ENCODE measurements at places on chromosomes 2 and 18.

DNA sequence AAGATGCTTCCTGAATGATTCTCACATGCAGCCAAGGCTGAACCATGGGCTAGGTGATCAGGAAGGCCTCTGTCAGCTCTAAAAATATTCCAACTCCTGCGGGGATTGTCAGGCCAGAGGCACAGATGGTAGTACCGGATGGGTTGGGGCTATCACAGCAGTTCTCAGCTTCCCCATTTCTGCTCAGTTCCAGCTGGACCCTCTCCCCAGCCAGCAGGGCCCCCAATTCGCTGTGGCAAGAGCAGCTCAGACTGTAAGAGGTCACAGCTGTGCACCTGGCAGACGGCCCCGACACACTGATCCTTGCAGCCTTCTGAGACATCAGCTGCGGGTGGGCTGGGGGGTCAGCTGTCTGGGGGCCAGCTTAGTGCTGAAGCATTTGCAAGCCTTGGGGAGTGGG is 43.6 kb upstream of the TCF7L1 start:
- H3K36me3 ChIP-seq = no peaks in the 10 kb centered on the region
- peaks cover 10% of the 10 kb centered on the region for H3K27me3 ChIP-seq
- no peak for DNase-seq
- H3K4me3 ChIP-seq = no peak overlapping the region
- H3K27ac ChIP-seq = no peak overlapping the region

DNA sequence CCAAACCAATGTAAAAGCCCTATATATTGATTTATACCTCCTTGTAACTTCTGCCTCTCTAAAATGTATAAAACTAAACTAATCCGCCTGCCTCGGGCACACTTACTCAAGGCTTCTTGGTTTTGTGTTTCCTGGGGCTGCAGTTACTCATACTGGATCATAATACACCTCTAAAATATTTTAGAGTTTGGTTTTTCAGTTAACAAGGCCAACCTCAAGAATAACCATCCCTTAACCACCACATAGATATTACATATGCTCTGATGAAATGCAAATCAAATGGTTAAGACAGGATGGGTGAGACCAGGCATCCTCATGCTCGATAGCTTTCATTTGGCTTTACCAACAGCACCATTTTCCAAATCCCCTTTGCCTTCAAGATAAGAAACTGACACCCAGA is 46.4 kb downstream of the UXS1 start:
- H3K27me3 ChIP-seq = no peaks in the 10 kb centered on the region
- no peak overlapping the region for H3K27ac ChIP-seq
- DNase-seq = no peak
- H3K4me1 ChIP-seq = no peaks in the 10 kb centered on the region

DNA sequence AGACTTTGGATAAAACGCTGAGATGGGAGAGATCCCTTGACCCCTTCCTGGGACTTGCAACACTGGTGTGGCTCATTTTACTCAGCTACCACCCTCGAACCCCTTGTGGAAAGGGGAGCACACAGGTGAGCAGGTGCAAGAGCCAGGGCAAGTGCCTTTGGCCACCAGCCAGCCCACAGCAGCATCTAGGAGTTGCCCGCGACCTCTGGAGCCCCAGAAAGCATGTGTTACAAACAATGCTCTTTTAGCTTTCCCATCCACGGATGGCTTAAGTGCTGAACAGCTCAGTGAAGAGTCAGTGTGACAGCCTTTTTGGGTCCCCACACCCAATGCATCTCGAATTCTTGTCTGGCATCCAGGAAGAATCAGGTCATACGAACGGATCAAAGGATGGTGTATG is 197.8 kb downstream of the MEMO1 start:
- no peak overlapping the region for H3K27ac ChIP-seq
- H3K4me3 ChIP-seq = no peak overlapping the region
- H3K27me3 ChIP-seq = no peaks in the 10 kb centered on the region

DNA sequence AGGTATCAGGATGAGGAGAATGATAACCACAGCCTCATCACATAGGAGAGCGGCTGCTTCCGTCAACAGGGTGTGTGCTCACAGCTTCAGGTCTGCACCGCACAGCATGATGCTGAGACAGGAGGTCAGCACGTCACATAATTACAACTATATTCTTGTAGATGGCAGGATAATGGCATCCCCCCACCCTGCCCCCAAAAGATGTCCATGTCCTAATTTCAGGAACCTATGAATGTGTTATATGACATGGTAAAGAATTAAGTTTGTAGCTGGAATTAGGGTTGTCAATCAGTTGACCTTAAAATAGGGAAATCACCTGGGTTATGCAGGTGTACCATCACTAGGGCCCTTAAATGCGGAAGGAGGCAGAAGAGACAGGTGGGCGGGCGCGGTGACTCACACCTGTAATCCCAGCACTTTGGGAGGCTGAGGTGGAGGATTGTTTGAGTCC is 73.9 kb downstream of the ARL4C start:
- DNase-seq = no peak
- H3K27me3 ChIP-seq = no peaks in the 10 kb centered on the region
- no peak overlapping the region for H3K4me3 ChIP-seq
- H3K36me3 ChIP-seq = no peaks in the 10 kb centered on the region
- no peak overlapping the region for H3K27ac ChIP-seq
- peaks cover 25% of the 10 kb centered on the region for H3K4me1 ChIP-seq

DNA sequence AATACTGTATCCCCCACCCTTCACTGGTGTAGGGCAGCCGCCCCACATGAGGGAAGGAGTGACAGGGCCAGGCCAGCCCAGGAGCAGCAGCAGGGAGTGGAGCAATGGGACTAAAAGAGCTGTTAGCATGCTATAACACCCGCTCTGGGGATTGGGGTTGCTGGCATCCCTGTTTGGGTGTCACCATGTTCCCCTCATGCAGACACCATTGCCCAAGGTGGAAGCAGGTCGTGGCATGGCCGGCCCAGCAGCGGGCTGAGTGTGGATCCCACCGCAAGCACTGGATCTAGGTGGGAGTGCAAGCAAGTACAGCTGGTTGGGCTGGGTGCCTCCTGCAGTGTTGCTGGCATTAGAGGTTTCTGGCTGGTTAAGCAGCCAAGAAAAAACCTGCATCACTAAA is 3.3 kb upstream of the SULT6B1 start:
- no peak for DNase-seq
- no peaks in the 10 kb centered on the region for H3K36me3 ChIP-seq
- H3K27ac ChIP-seq = no peak overlapping the region

DNA sequence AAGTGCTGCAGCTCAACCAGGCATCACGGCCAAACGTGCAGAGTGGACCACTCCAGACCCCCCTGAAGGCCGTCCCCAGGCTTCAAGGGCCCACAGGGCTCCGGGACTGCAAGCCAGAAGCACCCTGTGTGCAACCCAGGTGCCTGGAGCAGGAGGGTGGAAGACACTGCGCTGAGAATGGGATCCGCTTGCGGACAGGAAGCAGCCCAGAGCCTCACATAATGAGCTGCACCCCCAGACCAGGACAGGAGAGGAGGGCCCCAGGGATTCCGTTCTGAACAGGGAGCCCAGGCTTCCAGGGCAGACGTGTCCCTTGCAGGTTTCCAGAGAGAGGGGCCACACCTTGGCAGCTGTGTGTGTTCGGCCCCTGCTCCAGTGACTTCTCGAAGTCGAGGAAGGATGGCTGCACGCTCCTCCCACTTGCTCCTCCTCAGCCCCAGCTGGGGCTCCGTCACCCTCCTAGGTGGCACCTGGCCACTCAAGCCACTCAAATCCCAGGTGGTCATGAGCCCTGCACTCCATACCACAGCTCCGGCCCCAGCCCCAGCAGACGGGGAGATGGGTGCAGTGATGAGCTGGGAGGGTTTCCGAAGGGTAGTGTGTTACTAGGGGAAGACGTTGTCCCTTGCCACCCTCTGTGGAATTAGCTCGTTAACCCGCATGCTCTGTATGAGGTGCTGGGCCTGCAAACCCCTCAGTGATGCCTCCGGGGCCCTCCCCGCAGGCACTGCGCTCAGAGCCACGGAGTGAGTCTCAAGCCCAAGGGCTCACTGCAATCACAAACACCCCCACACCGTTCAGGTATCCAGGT is 79.2 kb downstream of the NDUFA10 start:
- H3K27me3 ChIP-seq = no peaks in the 10 kb centered on the region
- no peak overlapping the region for H3K27ac ChIP-seq
- no peak overlapping the region for H3K4me3 ChIP-seq

- no peak overlapping the region for H3K4me3 ChIP-seq
- H3K27me3 ChIP-seq = no peaks in the 10 kb centered on the region
- DNase-seq = no peak
- no peaks in the 10 kb centered on the region for H3K4me1 ChIP-seq
Measured at GRCh38 chr2:34337735-34338134, 738.6 kb upstream of the FAM98A start.

DNA sequence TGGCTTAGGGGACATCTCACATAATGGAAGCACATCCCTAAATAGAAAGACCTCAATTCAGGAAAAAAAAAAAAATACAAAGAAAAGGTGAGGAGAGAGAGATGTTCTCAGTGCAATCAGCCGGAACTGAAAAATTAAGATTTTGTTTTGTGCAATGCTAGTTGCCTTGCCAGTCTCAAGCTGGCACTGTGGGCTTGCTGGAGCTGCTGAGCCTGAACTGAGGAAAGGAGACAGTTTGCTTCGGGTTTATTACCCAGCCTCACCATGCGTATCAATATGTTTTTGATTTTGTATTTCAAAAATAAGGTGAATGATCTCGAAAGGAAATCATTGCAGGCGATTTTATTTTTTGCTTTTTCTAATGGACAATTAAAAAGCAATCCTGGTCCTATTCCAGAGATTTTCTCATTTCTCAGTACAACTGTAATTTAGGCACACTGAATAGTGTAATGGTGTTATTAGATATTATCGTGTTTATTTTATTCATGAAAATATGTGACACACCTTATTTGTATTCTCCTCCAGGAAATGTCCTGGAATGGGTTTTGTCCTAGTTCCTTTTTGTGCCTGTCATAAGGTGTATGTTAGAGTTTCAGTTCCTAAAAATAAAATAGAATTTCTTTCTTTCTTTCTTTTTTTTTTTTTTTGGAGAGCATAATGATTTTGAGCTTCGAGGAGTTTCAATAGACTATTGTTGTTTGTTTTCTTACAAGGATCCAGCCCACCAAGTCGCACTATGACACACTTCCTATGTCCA is 72.8 kb upstream of the ZEB2 start:
- H3K27ac ChIP-seq = no peak overlapping the region
- H3K4me3 ChIP-seq = no peak overlapping the region
- DNase-seq = no peak
- H3K4me1 ChIP-seq = peaks cover 4% of the 10 kb centered on the region
- H3K27me3 ChIP-seq = no peaks in the 10 kb centered on the region
- H3K36me3 ChIP-seq = no peaks in the 10 kb centered on the region

GRCh38 chr2:5617796-5618195 is 74.4 kb upstream of the SOX11 start:
- no peak overlapping the region for H3K4me3 ChIP-seq
- H3K36me3 ChIP-seq = no peaks in the 10 kb centered on the region
- H3K27ac ChIP-seq = no peak overlapping the region
- no peak for DNase-seq
- no peaks in the 10 kb centered on the region for H3K27me3 ChIP-seq

DNA sequence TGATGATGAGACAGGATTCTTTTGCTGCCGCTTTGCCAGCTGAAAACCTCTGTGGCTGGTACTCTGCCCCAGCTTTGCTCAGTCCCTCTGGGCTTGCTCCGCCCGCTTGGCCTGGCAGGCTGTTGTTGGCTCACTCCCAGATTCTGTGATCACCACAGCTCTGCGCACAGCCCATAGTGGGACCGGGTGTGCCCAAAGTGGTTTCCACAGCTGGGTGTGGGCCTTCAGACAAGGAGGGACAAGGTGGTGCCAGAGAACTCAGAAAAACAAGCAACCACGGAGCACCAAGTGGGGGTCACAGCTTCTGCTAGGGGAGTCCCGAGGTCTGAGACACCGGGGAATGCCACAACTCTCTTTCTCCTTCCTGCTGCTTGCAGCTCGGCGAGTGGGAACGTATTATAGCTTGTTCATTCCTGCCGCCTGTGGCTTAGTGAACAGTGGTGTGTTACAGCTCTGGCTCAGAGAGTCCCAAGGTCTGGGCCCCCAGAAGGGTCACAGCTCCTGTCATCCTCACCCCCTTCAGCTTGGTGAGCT is 9.2 kb upstream of the KYNU start:
- peak overlapping the region; percentile 82 for H3K27ac ChIP-seq
- peak; percentile 87 for DNase-seq
- no peaks in the 10 kb centered on the region for H3K27me3 ChIP-seq
- H3K4me3 ChIP-seq = peak overlapping the region; percentile 7

GRCh38 chr2:221064880-221065279 is 507.2 kb downstream of the EPHA4 start:
- DNase-seq = no peak
- H3K36me3 ChIP-seq = no peaks in the 10 kb centered on the region
- no peaks in the 10 kb centered on the region for H3K4me1 ChIP-seq
- H3K27me3 ChIP-seq = no peaks in the 10 kb centered on the region
- no peak overlapping the region for H3K4me3 ChIP-seq
- no peak overlapping the region for H3K27ac ChIP-seq

- no peak overlapping the region for H3K27ac ChIP-seq
- peaks cover 10% of the 10 kb centered on the region for H3K4me1 ChIP-seq
- no peaks in the 10 kb centered on the region for H3K27me3 ChIP-seq
Measured at GRCh38 chr2:54285451-54285850, 29.4 kb upstream of the TSPYL6 start.

DNA sequence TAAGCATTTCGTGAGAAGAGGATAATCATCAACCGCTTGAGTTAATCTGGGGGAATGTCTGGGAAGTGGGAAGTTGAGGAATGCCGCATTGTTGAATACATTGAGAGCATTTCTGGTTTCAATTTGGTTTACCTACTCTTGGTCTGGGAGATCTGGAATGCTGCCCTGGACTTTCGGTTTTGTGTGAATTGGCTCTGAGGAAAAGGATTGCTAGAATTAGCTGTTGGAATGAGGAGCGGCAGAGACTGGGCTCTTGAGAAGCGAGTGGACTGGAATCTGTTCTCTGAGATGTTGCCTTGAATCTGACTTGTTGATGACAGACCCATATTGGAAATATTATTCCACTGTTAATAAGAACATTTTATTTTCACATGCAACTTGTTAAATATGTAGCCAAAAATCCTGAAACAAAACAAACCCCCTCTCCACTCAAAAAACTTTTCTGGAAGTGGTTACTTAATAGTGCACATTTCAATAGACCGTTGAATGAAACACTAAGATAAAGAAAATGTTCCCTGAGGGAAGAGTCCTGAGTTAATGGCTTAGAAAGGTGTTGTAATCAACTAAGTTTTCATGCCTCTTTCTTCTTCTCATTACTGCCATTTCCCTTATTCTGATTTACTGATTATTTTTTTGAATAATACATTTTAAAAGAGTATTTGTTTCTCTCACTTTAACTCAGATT is 50.8 kb downstream of the PTPRM start:
- H3K4me1 ChIP-seq = peaks cover 15% of the 10 kb centered on the region
- H3K4me3 ChIP-seq = no peak overlapping the region
- H3K36me3 ChIP-seq = no peaks in the 10 kb centered on the region
- H3K27me3 ChIP-seq = no peaks in the 10 kb centered on the region
- H3K27ac ChIP-seq = no peak overlapping the region
- DNase-seq = no peak

DNA sequence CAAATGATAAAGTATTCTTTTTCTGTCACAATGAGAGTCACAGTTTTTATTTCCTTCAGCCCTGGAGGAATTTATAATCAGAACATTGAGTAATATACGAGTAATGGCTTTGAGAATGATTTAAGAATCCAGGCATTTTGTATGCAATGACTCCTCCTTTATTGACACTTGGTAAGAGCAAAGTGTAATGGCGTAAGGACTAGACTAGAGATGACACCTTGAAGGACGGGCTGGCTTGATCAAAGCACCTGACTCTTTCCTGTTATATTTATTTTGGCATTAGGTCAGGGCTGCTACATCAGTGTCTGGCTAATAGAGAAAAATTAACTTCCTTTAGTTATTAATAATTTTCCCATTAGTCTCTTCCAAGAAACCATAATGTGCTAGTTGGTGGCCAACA is 482.4 kb upstream of the GCFC2 start:
- no peak for DNase-seq
- no peaks in the 10 kb centered on the region for H3K27me3 ChIP-seq
- H3K4me1 ChIP-seq = no peaks in the 10 kb centered on the region
- no peak overlapping the region for H3K4me3 ChIP-seq

Measured in suprapubic skin (tissue), 4 donors.